ENCODE measurements at places on chromosomes 7 and 10.

GRCh38 chr7:3153118-3153517 lies 109.5 kb upstream of the CARD11 start:
- no peak for DNase-seq

DNA sequence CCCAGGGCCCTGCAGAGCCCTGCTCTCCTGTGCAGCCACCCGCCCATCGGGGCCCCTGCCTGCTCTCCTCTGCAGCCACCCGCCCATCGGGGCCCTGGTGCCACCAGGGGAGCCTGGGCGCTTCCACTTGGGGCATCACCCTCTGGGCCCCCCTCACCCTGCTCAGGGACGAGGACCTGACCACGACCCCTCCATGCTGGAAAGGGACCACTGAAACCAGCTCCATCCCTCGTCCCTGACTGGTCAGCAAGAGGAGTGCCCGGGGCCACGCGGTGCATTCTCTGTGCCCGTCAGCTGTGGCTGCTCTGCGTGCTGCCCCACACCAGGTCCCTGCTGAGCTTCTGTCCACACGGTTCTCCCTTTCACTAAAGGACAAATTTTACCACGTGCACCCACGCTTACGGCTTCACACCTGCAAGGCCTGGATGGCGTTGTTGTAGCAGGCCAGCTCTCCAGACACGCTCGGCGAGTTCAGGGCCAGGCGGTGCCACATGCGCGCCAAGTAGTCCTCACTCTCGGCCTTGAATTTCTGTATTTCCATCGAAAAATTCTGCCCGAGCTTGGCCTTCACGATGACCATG lies 57.6 kb downstream of the CFAP46 start:
- no peak for DNase-seq

DNA sequence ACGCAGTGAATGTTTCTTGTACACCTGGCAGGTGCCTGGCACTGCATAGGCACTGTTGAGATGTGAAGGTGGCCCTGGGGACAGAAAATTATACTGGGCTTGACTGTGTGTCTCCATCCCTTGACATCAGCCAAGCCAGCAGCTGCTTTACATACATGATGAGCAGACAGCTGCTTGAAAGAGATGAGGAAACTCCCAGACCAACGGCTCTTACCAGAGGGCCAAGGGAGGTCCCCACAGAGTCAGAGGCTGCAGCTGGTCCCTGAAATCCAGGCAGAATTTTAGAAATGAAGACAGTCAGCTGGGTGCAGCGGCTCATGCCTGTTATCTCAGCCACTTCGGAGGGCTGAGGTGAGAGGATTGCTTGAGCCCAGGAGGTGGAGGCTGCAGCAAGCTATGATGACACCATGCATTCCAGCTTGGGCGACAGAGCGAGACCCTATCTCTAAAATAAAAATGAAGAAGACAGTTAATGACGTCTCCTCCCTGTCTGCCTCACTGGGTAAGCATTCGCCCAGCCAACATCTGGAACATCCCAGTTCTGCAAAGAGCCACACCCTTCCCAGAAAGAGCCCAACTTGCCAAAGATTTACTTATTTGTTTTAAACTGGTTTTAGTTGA lies 17.6 kb downstream of the LIMK1 start:
- DNase-seq = no peak

- DNase-seq = no peak
Measured at GRCh38 chr10:43121444-43121843, 16.8 kb upstream of the CSGALNACT2 start.

DNA sequence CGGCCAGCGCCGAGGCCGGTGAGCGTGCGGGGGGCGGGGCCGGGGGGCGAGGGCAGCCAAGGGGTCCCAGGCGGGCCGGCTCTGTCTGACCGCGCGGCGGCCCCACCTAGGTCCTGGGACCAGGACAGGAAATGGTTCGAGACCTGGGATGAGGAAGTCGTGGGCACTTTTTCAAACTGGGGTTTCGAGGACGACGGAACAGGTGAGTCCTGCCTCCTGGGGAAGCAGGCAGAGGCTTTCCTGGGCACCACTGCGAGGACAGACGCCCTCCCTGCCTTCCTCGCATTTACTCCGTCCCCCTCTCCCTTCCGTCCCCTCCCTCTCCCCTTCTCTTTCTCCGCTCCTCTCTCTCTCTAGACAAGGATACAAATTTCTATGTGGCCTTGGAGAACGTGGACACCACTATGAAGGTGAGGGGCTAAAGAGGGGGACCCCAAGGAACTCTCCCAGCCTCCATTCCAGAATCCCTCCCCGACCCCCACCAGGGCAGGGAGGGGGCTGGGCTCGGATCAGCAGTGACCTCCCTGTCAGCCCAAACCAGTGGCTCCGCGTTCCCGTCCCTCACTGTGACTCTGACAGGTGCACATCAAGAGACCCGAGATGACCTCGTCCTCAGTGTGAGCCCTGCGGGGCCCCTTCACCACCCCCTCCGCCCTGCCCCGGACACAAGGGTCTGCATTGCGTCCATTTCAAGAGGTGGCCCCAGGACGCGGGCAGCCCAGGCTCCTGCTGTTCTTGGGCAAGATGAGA lies 2.6 kb upstream of the MUC12 start:
- DNase-seq = no peak

DNA sequence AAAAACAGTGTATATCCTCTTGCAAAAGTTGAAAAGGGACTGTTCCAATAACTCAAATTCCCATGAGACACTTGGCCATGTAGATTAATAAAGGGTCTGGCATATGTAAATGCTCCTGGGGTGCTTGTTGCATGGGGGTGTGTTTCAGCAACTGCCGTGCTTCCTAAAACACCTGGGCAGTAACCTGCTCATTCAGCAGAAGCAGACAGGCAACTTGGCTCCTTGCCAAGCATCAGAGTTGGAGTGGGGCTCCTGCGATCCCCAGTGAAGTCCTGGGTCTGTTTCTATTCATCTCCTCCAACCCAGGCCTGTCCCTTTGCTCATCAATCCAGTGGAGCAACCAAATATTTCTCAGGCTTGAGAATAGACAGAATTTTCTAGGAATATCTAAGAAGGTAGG lies 42.2 kb upstream of the ADAM12 start:
- no peak for DNase-seq

Measured in stimulated activated CD8-positive, alpha-beta memory T cell treated with anti-CD3 and anti-CD28 coated beads, Interleukin-4, amount 100 ng/mL, for 1 hour (primary cell).